HCT116 (cell line): ENCODE measurements at places on chromosomes 4 and X.

DNA sequence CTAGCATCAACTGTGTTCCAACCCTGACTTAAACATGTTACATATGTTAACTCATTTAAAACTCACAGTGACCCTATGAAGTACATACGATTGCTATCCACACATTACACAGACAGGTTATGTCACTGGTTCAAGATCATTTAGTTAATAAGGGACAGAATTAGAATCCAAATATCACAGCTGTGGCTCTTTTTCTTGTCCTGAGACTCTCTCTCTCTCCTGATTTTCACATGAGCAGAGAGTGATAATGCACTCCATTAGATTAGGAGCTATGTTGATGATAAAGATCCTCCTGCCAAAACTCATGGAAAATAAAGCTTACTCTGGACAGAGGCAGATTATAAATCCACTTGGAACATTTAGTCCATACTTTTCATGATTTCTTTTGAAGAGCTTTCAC, 408.3 kb downstream of the PPARGC1A start:
- no peak for DNase-seq

DNA sequence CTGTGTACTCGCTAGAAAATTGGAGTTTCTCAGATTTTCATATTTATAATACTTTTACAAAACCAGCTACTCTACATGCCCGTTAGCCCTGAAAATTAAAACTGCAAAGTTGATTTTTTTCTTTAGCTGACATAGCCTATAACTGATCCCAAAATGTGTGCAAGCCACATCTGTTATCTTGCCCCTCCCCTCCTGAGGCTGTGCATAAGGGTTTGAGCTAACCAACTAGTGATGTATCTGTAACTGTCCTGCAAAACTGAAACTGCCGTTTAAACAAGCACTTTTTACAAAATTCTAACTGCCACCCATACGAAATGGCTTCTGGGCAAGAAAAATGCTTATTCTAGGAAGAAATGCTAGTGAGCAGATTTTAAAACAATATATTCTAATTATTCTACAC, 59.1 kb downstream of the EDNRA start:
- no peak for DNase-seq

DNA sequence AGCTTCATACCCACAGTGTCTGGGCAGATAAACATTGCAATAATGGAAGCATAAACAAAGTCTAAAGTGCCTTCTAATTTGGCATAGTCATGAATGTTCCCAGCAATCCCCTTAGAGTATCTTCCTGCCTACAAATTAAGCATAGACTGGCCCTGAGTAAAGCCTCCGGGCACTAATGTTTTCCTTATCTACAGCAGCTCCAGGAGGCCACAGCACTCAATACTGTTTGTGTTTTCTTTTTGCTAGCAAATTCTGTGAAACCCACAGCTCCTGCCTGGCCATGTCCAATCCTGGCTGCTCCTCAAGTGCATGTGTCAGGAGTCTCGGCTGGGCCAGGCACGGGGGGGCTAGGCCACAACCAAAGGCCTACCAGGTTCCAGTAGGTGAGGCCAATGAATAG, 102.7 kb upstream of the TBC1D9 start:
- DNase-seq: no peak

- no peak for DNase-seq
Observed at GRCh38 chr4:7530082-7530481, 95.4 kb upstream of the PSAPL1 start.

- no peak for DNase-seq
Observed at GRCh38 chr4:101784957-101785356, 5.6 kb upstream of the BANK1 start.

- no peak for DNase-seq
Observed at GRCh38 chrX:24260842-24261550, 52.9 kb downstream of the SUPT20HL2 start.

- DNase-seq: no peak
Observed at GRCh38 chrX:25433307-25433706, 417.5 kb upstream of the ARX start.

DNA sequence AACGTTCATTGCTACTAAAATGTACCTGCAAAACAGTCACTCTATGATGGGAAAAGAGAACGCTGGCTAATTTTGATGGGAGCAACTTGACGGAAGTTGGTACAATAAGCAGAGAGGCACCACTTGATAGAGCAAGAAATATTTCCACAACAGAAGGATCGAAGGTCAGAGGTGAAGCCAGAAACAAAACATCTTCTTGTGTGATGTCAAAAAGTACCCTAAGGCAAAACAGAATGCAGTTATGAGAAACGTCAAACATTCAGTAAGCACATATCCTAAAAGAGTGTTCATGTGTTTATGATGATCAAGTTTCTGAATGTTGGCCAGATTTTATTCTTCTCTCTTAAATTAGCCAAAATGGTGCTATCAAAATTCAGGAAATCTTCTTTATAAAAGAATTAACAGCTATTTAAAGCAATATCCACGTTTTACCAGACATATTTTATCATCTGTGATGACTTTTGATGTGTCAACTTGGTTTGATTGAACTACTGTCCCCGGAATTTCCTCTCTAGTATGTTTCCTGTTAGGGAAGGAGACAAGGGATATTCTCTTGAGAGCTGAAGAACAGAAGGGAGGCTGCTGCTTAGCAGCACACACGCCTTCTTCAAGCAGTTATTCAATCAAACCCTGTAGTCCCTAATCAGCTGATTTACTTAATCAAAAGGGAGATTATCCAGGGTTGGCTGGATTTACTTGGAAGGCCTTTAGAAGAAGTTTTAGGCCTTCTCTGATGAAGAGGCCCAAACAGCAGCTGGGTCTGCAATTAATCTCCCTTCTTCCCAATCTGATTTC, 15.7 kb downstream of the AASDH start:
- DNase-seq: no peak
